Left renal cortex interstitium (tissue), 4 donors: ENCODE measurements at places on chromosomes 5 and 9. TPM values are rescaled to one million over a fixed set of nuclear protein-coding genes. Genes with fewer than 3 reads are reported as not detected.

The SPATA6L gene
- polyA plus RNA-seq = 6.6 TPM

The KCTD16 gene
- 2.1 TPM for polyA plus RNA-seq

The PCDHA11 gene
- polyA plus RNA-seq = 0.41 TPM

The SUSD3 gene
- polyA plus RNA-seq = 10.3 TPM

The FAM120A gene
- 80.7 TPM for polyA plus RNA-seq

DNA sequence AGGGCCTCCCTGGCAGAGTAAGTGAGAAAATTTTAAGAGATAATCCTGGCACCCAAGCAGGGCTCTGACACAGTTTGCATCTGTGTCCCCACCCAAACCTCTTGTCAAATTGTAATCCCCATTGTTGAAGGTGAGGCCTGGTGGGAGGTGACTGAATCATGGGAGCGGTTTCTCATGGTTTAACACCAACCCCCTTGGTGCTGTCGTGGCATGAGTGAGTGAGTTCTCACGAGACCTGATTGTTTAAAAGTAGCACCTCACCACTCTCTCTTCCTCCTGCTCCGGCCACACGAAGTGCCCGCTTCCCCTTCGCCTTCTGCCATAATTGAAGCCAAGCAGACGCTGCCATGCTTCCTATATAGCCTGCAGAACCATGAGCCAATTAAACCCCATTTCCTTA is 80.1 kb downstream of the FBXW11 start:
- DNase-seq = no peak

GRCh38 chr5:1016036-1016435 is 7.4 kb downstream of the NKD2 start:
- DNase-seq = no peak

- no peak for DNase-seq
These were observed 10.4 kb upstream of the ZNF354B start for GRCh38 chr5:178849316-178849715.

- no peak for DNase-seq
These were observed 43.3 kb downstream of the ANKRD33B start for GRCh38 chr5:10607023-10607665.

- no peak for DNase-seq
These were observed 91.8 kb downstream of the PDE8B start for GRCh38 chr5:77302247-77302646.
